ENCODE measurements at places on chromosomes 5 and 9. TPM values are rescaled to one million over a fixed set of nuclear protein-coding genes. Genes with fewer than 3 reads are reported as not detected.

DNA sequence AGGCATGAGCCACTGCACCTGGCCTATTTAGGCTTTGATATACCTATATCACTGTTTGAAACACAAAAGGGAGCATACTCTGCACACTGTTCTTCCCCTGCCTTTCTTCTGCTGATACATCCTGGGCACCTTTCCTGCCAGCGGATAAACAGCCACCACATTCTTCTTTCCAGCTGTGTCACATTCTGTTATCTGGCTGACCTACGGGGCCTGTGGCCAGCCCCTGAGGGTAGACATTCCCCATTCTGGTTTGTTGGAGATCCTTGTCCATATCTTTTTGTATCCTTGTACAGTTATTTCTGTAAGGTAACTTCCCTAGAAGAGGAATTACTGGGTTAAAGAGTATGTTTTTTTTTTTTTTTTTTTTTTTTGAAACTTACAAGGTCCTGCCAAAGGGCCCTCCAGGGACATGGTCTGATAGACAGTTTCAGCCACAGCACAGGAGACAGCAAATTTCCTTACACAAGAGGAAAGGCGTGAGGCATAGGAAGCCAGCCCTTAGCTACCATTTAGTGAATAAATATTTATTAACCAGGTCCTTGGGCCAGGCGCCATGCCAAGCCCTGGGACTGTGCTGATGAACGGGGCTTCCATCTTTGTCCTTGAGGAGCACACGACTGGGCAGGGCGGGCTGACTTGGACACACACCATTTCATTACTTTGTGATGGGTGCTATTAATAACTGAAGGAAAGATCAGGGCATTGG is 57.8 kb downstream of the ERGIC1 start:
- DNase-seq: no peak
- H3K36me3 ChIP-seq: peaks cover 4% of the 10 kb centered on the region
- no peaks in the 10 kb centered on the region for H3K27me3 ChIP-seq
- H3K27ac ChIP-seq: no peak overlapping the region

- H3K4me1 ChIP-seq: no peaks in the 10 kb centered on the region
- no peaks in the 10 kb centered on the region for H3K36me3 ChIP-seq
- DNase-seq: no peak
- H3K4me3 ChIP-seq: no peak overlapping the region
- H3K27ac ChIP-seq: no peak overlapping the region
Measured at GRCh38 chr5:110909950-110910349, 161.6 kb upstream of the TSLP start.

GRCh38 chr9:6641056-6641455 is 4.5 kb downstream of the GLDC start:
- peaks cover 16% of the 10 kb centered on the region for H3K4me1 ChIP-seq
- H3K27ac ChIP-seq: no peak overlapping the region
- no peak for DNase-seq
- no peaks in the 10 kb centered on the region for H3K36me3 ChIP-seq
- H3K4me3 ChIP-seq: no peak overlapping the region

ZNF189 gene
- total RNA-seq: 9.7 TPM

ANKH gene
- 36.0 TPM for total RNA-seq

DELE1 gene
- total RNA-seq: 65.7 TPM

KCNN2 gene
- not detected for total RNA-seq
